ENCODE measurements at places on chromosomes 7 and 10.

DNA sequence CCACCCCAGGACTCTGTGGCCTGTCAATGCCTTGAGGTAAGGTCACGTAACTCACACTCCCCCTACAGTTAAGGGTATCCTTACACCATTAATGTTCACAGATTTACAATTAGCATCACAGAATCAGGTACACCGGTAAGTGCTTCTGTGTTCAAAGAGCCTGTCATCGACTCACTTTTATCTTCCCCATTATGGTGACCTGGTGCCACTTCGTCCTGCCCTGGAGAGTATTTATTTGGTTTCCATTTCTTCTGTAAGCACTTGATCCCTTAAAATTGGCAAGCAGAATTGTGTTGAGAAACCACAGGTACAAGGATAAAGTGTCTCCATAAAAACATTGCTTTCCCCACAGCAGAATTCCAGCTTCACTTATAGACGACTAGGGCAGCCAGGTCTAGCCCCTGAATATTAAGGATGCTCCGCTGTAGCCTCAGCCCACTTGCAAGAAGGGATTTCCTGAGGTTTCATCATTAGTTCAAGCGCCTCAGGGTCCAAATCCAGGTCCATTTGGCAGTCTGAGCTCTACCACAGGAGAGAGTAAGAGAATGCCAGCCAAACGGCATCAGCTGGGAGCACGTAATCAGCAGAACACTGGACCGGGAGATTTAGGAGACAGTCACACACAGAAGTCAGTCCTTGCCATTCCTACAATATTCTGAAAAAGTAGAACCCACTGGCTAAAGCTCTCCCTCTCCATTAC, 10.1 kb downstream of the ATXN7L1 start:
- no peak for DNase-seq

DNA sequence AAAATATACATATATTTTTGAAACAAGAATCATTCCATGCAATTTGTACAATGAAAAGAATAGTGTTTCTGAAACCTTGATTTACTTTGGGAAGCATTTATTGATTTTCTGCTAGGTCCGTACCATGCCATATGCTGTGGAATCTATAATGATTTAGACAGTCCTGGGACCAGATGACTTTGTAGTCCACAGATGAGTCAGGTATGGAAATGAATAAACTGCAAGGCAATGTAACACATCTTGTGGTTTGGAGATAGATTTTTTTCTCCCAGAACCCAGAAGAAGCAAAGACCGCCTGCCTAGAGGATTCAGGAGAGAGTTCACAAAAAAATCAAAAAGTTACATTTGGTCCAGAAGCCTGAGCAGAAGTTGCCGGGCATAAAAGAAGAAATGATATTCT, 190.4 kb downstream of the GPR37 start:
- DNase-seq = no peak

- peak; percentile 13 for DNase-seq
Measured at GRCh38 chr10:62456611-62457101, 82.5 kb downstream of the ZNF365 start.

- no peak for DNase-seq
Measured at GRCh38 chr7:101558742-101559325, 70.3 kb downstream of the MYL10 start.

- DNase-seq = no peak
Measured at GRCh38 chr10:75477680-75478079, 46.3 kb downstream of the LRMDA start.

DNA sequence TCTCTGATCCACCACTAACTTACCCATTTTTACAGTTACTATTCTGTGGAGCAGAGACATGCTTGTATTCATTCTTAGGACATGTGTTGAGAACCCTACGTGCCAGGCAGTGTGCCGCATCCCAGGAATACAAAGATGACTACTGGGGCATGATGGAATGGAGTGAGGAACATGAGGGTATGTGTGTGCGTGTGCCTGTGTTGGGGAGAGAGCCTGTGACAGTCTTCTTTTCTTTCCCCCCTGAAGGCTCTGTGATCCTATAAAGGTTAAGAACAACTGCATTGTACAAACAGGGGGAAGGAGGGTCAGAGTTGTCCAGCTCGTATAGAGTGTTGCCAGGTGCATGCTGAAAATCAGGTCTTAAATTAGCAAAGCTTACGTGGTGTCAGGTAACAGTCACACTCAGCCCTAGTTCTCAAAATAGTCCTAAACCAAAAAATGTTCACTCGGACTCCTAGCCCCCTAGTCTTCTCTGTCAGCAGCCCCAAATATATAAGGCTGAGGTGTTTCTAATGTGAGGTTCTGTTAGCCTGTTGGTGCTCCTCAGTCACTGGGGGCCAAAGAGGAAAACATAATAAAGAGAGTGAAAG, 161.9 kb downstream of the CELF2 start:
- no peak for DNase-seq

DNA sequence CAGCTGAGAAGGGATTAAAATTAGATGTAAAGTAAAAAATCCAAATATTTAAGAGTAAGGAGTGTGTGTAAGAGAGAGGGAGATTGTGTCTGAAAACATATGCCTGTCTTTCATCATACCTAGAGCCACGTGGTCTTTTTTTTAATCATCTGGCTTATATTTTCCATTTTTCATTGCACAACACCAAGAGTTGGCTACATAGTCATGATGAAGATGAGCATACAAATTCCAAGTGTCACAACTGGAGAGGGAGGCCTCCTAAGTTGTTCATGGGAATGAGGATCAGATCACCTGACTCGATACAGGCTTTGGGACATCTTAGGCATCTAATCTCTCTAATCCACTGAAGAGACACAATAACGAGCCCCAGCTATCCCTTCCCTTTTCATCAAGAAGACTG, 47.2 kb upstream of the CCDC3 start:
- DNase-seq = no peak

- peak; percentile 90 for DNase-seq
Measured at GRCh38 chr10:30491204-30491915, 57.4 kb downstream of the MAP3K8 start.

- DNase-seq = no peak
Measured at GRCh38 chr10:76051007-76051936, 619.8 kb downstream of the LRMDA start.

DNA sequence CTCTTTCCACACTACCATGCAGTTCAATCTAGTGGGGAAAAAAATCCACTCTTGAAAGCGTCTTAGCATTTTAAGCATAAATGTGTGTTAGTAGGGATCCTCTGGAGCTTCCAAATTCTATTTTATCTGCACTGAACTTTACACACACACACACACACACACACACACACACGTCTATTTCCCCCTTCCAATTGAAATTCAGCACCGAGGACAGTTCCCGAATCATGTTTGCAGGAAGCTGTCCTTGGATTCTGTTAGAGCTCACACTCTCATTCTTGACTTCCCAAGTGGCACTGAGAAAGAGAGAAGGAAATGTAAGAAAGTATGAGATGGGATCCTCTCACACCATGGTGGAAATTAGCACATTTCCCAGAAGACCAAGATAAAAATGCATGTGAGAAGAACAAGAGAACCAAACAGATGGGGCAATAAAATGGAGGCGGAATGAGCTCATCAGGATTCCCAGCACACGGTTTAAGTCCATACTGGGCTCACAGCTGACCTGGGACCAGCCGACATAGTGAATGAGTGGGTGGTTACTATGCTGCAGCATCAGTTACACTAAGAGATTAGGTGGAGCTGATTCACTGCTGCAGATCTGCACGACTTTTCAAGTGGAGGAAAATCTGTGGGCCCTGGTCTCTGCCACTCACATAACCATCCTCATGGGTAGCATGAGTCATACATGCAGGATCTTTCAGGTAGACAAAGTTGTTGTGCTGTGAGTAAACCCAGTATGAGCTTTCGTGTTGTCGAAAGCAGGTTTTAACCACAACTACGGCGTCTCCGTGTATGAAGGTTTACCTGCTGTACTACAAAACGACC, 3.3 kb upstream of the NPTX2 start:
- DNase-seq = peak; percentile 25

DNA sequence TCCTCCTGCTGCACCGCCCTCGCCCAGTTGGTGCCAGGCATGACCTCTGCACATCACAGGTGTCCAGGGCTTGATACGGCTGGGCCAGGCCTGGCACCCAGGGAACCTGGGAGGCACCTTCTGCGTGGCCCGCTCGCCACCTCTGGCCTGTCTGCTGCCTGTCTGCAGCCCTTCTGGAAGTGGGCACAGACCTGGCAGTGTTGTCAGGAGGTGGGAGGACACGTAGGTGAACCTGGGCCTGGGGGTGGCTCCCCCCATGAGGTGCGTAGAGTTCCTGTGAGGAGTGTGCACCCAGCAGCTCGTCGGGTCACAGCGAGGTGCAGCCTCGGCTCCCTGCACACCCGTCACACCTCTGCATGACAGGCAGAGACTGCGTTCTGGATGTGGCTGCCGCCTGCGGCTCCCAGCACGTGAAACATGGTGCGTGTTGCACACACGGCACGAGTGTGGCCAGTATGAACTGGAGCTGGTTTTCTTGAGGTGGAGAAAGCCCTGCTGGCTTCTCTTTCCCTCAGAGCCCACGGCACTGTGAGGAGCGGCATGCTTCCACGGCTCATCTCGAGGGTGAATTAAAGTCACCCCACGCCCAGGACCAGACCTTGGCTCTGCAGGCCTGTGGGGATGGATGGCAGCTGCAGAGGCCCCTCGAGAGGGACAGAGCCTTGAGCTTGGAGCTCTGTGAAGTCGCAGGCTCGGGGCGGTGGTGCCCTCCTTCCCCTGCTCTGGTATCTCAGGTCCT, 24.8 kb downstream of the INPP5A start:
- DNase-seq = no peak

DNA sequence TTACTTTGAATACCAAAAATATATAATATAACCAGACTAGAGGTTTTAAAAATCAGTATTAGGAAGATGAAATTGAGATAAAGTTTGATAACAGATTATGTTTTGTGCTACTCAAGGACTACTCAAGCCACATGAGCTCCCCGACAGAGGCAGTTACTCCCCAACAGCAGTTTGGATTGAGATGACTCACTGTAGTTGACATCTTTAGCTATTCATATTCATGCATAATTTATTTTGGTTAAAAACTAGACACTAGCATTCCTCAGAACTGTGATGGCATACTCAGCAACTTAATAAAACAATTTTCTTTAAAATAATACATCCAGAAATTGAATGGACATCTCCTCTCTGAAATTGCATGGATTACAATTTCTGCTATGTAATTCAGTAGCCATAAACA, 19.6 kb downstream of the PCLO start:
- DNase-seq = no peak

GRCh38 chr7:28729727-28730126, 228.4 kb downstream of the TRIL start:
- DNase-seq = no peak

- no peak for DNase-seq
Measured at GRCh38 chr10:11587722-11588259, 23.7 kb downstream of the USP6NL start.

DNA sequence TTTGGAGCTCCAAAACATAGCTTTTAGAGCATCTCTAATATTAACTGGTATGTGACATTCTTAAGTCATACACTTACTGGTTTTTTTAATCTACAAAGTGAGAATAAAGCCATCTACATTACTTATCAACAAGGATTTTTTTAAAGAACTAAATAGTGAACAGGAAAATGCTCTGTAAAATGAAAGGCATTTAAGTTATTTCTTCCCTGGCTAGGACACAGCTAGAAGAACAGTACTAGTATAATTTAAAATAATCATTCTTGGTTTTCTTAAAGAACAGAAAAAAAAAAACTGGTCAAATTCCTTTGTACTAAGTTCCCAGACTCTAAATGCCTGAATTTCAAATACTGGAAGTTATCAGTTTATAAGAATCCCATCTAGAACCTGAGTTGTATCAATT, 139.5 kb downstream of the SRPK2 start:
- no peak for DNase-seq

GRCh38 chr7:41416208-41416595, 286.7 kb downstream of the INHBA start:
- no peak for DNase-seq

- DNase-seq = no peak
Measured at GRCh38 chr10:69839696-69840345, 38.1 kb downstream of the COL13A1 start.

DNA sequence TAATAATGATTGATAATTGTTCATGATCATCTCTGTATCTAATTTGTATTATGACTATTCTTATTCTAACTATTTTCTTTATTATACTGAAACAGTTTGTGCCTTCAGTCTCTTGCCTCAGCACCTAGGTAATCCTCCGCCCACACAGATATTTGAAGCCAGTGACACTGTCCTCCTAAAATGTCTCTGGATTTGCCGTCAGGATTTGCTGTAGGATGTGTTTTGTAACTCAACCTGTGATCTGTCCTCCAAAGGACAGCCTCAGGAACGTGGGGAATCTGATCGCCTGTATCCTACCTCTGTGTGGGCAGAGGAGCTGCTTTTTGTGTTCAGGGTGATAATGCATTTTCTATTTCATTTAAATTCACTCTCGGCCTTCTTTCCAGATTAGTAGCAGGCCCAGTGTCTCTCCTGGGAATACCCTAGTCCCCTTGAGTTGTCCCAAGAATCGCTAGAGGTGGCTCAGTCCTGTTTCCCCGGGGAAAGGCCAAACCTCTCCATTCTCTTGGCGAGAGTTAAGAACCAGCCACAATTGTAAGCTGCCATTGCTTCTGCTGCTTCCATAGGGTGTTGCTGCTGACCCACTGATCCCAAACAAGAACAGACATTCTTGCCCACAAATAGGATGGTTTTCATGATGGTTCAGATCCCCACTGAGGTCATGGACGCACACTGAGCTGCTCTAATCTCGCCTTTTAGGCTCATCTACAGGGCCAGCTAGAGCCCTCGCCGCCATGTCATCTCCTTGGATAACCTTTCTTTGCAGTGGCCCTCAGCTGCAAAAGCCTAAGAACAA, 136.2 kb upstream of the KCNMA1 start:
- no peak for DNase-seq

GRCh38 chr10:24383681-24384106, 174.8 kb downstream of the KIAA1217 start:
- DNase-seq = peak; percentile 23

- peak; percentile 58 for DNase-seq
Measured at GRCh38 chr7:12643644-12644043, 43.8 kb upstream of the ARL4A start.

- DNase-seq = no peak
Measured at GRCh38 chr7:22849172-22849571, 26.5 kb upstream of the TOMM7 start.

DNA sequence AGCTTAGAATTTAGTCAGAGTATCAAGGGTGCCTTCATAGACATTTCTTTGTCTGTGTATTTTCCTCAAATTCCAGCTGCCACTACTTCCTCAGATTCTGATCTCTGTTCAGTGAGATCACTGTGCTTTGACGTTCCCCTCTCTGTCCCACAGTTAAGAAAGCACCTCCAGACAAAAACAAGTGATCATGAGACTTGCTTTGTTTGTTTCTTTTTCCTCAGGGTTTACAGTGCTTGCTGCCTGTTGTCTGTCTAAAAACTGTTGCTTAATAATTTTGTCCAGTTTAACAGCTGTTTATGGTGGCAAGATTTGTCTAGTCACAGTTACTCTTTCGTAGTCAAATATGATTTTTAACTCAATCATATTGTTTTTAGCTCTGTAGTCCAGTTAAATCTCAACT, 29.1 kb downstream of the TRUB1 start:
- peak; percentile 88 for DNase-seq

Data from inflammatory macrophage treated with lipopolysaccharide for 1 hour (primary cell).